ENCODE measurements at places on chromosomes 6 and 20. TPM values are rescaled to one million over a fixed set of nuclear protein-coding genes. Genes with fewer than 3 reads are reported as not detected.

GRCh38 chr6:80356545-80356944 lies 250.1 kb downstream of the BCKDHB start:
- no peak for DNase-seq

DNA sequence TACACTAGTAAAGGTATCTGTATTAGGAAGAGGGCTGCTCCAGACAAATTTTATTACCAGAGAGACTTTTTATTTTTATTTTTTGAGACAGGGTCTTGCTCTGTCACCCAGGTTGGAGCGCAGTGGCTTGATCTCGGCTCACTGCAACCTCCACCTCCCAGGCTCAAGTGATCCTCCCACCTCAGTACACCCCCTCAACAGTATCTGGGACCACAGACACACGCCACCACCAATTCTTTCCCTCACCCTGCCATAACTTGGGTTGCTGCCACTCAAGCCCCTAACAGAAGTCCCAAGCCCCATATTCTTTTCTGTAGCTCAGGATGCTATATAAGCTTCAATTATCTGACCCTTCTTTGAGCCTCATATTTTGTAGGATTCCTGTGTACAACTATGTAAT lies 6.9 kb downstream of the BCL2L1 start:
- DNase-seq, result no peak

- DNase-seq, result no peak
Observed at GRCh38 chr6:39425346-39426072, 103.0 kb upstream of the KCNK16 start.

- DNase-seq, result no peak
Observed at GRCh38 chr6:153873541-153873940, 165.5 kb upstream of the OPRM1 start.

GRCh38 chr6:6466967-6467761 lies 121.4 kb upstream of the LY86 start:
- DNase-seq, result no peak

- no peak for DNase-seq
Observed at GRCh38 chr6:3252369-3252768, 6.4 kb upstream of the PSMG4 start.

- DNase-seq, result no peak
Observed at GRCh38 chr6:45679631-45680030, 301.9 kb upstream of the SUPT3H start.

DNA sequence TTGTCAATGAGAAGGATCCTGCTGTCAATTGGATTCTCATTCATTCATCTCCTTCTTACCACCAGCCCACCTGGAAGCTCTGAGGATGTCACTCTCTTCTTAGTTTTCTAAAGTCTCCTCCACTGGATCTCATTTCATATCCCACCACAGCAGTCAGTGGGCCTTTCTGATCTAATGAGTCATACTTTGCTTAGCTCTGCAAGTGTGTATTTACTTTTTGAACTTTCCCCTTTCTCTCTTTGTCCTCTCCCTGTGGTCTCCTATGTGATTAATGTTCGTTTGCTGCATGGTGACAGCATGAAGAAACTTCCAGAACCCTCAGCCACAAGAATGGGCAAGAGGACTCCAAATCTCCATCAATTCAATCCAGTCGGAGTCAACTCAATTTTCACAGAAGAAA lies 63.6 kb upstream of the SYNDIG1 start:
- DNase-seq, result no peak

DNA sequence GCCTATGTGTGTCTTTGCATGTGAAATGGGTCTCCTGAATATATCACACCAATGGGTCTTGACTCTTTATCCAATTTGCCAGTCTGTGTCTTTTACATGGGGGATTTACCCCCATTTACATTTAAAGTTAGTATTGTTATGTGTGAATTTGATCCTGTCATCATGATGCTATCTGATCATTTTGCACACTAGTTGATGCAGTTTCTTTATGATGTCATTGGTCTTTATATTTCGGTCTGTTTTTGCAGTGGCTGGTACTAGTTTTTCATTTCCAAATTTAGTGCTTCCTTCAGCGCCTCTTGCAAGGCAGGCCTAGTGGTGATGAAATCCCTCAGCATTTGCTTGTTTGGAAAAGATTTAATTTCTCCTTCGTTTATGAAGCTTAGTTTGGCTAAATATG lies 555.2 kb upstream of the BTBD3 start:
- no peak for DNase-seq

DNA sequence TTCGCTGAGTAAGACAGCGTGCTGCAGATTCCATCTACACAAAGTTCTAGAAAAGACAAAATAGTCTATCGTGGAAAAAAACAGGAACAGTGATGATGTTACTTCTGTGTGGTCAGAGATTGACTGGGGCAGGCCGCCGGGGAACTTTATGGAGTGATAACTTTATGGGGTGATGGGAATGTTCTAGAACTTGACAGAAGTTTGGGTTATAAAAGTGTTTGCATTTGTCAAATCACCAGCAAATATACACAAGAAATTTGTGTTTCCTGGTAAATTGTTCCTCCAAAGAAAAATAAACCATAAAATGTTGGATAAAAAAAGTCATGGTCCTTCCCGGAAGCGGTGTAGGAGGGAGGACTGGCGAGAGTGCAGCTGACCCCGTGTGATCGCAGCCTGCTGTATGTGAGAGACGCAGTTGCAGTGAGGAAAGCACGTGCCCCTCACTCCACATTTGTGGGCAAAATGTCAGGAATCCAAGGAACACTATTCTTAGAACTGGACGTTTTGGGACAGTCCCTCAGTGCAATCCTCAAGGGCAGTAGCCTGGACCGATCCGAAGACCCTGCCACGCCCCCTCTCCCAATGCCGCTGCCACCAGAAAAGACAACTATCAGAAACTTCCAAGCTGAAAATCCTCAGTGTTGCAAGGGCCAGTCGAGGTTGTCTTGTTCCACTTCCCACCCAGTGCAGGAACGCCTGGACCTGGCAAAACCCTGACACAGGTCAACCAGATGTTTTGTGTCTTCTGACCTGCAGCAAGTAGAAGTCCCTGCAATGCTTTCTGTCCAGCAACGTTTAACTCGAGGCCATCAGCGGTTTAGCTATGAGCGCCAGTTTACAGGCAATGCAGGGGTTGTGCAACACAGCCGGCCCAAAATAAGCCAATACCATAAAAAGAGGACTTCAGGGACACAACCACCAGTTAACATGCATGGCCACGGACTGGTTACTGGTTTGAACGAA lies 80.5 kb upstream of the QKI start:
- no peak for DNase-seq

- DNase-seq, result no peak
Observed at GRCh38 chr20:38791940-38792339, 13.6 kb upstream of the PPP1R16B start.

- no peak for DNase-seq
Observed at GRCh38 chr6:157768863-157769551, 54.0 kb upstream of the SNX9 start.

DNA sequence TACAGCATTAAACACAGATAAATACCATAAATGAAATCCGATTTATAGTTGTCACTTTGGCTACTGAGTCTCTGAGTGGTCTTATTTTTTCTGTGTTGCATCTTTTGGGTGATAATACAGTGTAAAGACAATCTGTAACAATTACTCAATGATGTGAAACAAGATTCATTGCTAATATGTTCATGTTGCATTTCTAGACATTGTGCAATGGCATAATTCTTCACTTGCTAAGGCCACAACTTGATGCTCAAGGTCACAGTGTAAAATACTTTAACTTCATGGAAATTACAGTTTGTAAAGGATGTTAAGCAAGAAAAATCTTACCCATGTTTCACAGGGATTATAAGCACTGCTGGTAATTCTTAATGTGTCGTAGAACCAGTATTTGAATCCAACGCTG lies 74.9 kb upstream of the SMLR1 start:
- no peak for DNase-seq

DNA sequence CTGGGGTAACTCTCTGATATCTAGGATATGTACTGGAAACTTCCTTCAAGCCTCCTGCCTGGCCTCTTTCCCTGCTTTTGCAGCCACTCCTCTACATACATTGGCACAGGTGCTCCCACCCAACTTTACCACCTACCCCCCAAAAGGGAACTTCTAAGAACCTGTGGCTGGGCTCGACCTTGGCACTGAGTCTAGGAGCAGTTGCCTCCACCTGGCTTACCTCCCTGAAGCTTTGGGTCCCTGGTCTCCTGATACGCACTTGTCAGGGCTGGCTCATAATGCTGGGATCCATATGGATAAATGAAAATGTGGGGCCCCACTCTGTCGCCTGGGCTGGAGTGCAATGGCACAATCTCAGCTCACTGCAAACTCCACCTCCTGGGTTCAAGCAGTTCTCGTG lies 56.2 kb downstream of the SSR1 start:
- no peak for DNase-seq

DNA sequence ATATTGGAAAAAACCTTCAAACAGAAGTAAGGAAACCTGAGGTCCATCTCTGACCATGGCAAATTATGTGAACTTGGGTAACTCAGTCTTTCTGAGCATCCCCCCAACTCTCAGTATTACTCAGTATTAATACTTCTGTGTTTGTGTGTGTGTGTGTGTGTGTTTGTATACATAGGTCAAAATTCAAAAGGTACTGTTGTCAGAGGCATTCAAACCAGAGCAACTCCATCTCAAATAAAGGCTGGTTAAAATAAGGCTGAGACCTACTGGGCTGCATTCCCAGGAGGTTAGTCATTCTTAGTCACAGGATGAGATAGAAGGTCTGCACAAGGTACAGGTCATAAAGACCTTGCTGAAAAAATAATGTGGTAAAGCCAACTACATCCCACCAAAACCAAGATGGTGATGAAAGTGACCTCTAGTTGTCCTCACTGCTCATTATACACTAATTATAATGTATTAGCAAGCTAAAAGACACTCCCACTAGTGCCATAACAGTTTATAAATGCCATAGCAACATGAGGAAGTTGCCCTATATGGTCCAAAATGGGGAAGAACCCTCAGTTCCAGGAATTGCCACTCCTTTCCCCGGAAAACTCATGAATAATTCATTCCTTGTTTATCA lies 33.3 kb upstream of the SLC22A16 start:
- DNase-seq, result no peak

DNA sequence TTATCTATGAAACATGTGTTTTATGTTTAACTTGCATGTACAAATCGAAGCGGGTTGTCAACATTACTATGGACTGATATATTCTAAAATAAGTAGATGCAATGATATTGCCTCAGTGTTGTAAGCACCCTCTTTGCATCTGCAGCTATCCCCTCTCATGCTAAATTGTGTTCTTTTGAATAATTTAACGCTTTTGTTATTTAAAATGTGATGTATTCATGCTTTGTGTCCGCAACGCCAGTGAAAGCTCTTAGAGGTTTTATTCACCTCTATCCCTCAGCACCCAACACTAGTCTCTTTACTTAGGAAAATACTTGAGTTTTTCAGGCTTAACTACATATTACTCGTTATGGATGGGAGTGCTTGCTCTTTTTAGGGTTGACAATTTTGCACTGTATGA lies 173.7 kb upstream of the ID4 start:
- DNase-seq, result no peak

- DNase-seq, result no peak
Observed at GRCh38 chr6:16654701-16655100, 106.6 kb downstream of the ATXN1 start.

DNA sequence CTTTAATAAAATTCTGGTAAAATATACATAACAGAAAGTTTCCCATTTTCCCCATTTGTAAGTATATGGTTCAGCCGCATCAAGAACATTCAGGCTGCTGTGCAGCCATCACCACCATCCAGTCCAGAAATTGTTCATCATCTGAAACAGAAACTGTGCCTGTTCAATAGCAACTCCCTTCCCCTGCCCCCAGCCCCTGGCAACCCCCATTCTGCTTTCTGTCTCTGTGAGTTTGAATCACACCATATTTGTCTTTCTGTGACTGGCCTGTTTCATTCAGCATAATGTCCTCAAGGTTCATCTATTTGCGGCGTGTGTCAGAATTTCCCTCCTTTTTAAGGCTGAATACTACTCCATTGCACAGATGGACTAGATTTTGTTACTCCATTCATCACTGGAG lies 19.1 kb downstream of the VSTM2L start:
- no peak for DNase-seq

GRCh38 chr6:21413428-21413827 lies 180.1 kb upstream of the SOX4 start:
- no peak for DNase-seq

DNA sequence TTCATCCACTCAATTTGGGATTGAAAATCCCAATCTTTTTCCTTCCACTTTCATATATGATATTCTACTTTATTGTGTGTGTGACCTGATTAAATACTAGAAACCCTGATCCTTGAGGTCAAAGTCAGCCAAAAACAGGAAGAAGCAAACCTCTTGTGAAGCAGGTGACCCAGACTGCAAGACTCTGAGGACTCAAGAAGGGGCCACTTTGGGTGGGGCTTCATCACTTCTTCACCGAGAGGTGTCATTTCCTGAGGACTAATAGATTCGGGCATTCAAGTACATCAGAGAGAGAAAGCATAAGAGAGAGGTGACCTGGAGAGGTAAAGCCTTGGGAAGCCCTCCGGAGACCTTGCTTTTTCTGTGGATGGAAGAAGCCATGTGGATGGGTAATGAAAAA lies 129.0 kb downstream of the CFAP61 start:
- no peak for DNase-seq

The TCP11 gene
- polyA plus RNA-seq, result 0.03 TPM

The PAQR8 gene
- 2.4 TPM for polyA plus RNA-seq

The SYCP2L gene
- polyA plus RNA-seq, result 0.13 TPM

The C6orf52 gene
- polyA plus RNA-seq, result 0.88 TPM

The TSPO2 gene
- polyA plus RNA-seq, result not detected

The SCRT2 gene
- not detected for polyA plus RNA-seq

The DEF6 gene
- polyA plus RNA-seq, result 1.7 TPM

The TRAPPC3L gene
- 0.03 TPM for polyA plus RNA-seq

The ANGPT4 gene
- polyA plus RNA-seq, result 0.37 TPM

All from heart right ventricle (tissue), 16 donors.